ENCODE measurements at places on chromosomes 4 and X.

GRCh38 chr4:89398146-89398545 lies 90.5 kb upstream of the GPRIN3 start:
- no peak for DNase-seq

DNA sequence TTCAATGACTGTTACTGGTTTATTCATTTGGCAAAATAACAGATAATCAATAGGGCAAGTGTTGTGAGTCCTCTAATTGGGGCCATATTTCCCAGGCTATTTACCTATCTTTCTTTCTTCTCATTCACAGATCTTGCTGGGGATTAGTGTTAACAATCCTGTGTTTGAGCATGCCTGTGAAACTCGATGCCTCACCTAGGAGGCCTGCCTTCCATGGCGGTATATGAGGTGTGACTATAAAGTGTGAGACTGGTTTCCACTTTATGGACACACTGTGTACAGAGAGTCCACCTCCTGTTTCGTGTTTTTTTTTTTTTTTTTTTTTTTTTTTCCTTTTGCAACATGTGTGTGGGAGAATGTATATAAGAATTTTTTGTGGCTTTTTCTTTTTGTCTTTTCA lies 199.3 kb downstream of the BMPR1B start:
- DNase-seq: no peak

DNA sequence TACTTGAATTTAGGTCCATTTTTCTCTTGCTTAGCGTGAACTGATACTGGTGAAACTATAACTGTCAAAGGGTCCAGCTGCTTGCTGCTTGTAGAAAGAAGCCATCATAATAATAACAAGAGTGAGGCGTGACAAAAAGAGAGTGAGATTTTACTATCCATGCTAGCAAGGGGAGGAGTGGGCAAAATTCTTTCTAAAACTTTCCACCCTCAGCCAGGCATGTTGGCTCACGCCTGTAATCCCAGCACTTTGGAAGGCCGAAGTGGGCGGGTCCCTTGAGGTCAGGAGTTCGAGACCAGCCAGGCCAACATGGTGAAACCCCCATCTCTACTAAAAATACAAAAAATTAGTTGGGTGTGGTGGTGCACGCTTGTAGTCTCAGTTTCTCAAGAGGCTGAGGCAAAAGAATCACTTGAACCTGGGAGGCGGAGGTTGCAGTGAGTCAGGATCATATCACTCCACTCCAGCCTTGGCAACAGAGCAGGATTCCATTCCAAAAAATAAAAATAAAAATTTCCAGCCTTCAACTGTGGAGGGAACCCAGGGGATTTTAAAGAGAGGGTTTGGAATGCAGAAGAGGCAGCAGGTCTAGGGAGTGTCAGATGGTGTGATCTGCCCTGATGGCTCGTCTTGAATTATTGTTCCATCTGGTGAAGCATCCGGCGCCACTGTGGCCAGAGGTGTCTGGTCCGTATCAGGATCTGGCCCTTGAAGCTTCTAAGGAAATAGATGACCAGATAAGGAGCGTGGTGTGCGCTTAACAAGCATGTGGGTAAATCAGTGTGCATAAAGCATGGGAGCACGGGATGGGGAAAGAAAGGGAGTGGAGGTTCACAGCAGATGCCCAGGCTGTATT lies 51.8 kb downstream of the LRP2BP start:
- no peak for DNase-seq

GRCh38 chr4:81003597-81004111 lies 26.9 kb upstream of the BMP3 start:
- DNase-seq: no peak

GRCh38 chrX:16659321-16659720 lies 9.4 kb downstream of the S100G start:
- DNase-seq: no peak

DNA sequence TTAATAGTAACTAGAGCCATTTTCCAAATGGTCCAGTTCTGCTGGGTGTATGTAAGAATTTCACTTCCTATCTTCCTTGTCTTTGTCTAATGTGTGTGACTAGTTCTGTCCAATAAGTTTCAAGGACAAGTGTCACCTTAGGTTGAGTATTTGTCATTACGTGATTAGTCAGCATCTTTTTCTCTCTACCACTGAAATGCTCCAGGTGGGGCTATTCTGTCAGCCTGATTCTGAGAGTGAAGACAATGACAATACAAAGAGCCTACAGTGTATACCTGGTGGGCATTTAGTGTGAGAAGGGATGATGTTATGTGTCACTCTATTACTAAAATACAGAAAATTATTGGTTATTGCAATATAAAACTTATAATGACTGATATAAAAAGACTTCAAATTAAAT lies 876.3 kb downstream of the C4orf33 start:
- no peak for DNase-seq

DNA sequence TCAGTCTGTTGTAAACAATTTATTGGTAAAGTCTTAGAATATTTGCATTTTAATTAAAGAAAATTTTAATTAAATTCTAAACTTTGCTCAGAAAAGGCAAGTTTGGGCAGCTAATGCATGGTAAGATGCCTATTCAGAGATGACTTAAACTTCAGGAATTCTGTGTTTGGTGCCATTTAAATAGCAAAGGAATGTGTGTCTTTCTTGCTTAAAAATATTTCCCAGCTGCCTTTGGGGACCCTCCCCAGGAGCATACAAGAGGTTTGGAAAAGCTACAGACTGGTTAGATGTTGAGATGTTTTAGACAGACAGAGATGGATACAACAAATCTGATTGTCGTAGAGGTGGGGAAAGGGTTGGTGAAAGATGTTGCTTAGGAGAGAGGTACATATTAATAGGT lies 36.5 kb downstream of the AFF2 start:
- no peak for DNase-seq

- peak; percentile 5 for DNase-seq
These were observed 67.2 kb upstream of the IBSP start for GRCh38 chr4:87732033-87732765.
